ENCODE measurements at places on chromosomes 1 and 21.

- peak; percentile 45 for DNase-seq
Measured at GRCh38 chr1:45018599-45019230, 6.7 kb downstream of the UROD start.

DNA sequence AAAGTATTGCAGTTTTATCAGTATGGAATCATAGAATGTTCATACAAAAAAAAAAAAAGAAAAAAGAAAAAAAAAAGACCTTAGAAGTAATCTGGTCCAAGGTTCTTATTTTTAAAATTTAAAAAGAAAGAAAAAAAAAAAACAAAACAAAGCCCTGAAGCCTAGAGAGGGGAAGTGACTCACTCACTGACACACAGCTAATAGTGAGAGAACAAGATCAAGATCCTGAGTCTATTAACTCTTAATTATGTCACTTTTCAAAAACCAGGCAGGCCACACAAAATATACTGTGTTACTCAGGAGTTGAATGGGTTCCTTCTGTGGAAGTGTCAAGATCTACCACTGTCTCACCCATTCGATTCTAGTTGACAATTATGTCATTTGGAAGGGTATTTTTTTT is 433.9 kb upstream of the DAB1 start:
- DNase-seq: no peak

DNA sequence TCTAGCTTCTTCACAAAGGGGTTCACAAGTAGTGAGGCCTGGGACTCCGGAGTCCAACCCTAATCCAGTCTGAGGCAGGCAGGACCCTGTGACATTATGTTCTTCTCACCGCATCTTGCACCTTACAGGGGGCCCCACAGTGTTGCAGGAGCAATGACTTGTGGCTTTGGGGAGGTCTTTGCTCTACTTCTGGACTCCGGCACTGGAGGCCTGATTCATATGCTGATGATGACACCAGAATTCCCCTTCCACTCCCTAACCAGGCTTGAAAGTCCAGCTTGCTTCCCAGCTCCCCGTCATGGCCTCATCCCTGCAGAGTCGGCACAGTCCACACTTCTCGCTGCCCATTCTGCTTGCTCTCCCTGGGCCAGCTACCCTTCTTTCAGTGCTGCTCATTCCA is 96.3 kb upstream of the SLC44A3 start:
- DNase-seq: no peak

DNA sequence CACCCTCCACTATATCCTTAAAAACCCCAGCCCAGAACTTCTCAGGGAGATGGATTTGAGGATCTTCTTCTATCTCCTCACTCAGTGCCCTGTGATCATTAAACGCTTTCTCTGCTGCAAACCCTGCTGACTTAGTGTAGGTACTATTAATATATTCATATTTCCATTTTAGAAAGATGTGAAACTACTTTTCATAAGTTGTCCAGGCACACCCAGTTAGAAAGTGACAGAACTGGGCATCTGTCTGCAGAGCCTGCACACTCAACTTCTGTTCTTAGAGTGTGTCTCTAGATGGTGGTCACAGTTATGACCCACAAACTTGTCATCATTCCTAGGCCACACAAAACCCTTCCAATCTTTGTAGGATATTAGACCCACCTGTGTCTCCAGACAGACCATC is 55.0 kb downstream of the FCRL5 start:
- DNase-seq: no peak

GRCh38 chr1:41474490-41475271 is 9.8 kb downstream of the EDN2 start:
- DNase-seq: no peak

DNA sequence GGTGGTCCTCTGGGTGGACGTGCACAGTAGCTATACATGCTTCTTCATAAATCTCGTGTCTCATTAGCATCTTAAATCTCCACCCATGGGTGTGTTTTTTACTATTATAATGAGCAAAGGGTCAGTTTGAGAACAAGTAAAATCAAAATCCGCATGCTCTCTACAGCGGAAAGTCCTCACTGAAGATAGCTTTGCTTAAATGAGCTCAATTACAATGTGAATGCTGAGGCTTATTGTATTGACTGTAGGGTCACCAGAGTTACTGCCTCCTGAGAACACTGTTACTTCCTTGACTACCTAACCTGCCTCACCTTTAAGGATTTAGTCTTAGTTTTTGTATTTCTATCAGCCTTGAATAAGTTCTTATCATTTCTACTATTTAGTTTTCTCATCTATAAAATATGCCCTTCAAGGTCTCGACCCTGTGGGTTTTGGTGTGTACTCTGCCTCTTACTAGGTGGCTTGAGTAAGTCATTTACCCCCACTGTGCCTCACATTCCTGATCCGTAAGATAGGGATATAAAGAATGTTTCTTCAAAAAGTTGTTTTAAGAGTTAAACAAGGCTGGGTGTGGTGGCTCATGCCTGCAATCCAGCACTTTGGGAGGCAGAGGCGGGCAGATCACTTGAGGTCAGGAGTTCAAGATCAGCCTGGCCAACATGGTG is 7.9 kb downstream of the SLAMF7 start:
- DNase-seq: no peak

DNA sequence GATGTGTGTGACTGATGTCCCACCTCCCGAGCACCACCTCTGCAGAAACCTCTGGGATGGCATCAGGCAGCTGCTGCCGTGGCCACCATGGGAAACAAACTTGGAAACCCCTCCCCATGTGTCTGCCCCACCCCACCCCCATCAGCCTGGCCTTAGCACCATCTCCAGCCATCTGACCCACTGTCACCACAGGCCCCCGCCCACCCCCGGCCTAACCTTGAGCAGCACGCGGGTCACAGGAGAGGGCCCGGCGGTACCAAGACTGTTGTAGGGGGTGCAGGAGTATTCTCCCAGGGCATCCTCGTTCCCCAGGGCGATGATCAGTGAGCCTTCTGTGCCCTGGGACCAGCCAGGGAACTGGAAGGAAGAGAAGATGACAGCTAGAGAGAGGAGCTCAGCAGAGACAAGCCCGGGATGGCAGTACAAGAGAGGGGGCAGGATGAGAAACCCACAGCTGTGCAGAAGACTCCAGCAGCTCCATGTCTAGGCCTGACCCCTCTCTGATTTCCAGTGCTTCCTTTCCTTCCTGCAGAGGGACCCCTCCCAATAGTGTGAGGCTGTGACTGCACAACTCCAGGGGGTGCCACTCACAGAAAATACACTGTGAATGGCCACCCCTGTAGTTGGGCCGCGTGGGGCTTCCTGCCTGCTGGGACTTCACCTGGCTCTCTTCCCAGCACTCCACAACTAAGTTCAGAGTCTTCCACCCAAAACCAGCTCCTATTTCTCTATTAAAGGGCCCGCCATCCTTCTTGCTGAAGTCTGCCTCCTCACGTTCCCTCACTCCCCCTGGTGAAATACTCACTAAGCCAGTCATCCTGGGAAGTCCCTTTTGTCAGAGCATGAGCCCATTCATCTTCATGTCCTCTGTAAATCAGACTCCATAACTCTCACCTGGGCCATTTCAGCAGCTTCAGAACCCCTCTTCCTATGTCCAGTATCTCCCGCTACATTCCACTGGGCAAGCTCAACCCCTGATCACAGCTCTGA is 7.3 kb upstream of the TAGLN2 start:
- peak; percentile 1 for DNase-seq

- DNase-seq: no peak
Measured at GRCh38 chr1:241611736-241612135, 28.4 kb downstream of the CHML start.

DNA sequence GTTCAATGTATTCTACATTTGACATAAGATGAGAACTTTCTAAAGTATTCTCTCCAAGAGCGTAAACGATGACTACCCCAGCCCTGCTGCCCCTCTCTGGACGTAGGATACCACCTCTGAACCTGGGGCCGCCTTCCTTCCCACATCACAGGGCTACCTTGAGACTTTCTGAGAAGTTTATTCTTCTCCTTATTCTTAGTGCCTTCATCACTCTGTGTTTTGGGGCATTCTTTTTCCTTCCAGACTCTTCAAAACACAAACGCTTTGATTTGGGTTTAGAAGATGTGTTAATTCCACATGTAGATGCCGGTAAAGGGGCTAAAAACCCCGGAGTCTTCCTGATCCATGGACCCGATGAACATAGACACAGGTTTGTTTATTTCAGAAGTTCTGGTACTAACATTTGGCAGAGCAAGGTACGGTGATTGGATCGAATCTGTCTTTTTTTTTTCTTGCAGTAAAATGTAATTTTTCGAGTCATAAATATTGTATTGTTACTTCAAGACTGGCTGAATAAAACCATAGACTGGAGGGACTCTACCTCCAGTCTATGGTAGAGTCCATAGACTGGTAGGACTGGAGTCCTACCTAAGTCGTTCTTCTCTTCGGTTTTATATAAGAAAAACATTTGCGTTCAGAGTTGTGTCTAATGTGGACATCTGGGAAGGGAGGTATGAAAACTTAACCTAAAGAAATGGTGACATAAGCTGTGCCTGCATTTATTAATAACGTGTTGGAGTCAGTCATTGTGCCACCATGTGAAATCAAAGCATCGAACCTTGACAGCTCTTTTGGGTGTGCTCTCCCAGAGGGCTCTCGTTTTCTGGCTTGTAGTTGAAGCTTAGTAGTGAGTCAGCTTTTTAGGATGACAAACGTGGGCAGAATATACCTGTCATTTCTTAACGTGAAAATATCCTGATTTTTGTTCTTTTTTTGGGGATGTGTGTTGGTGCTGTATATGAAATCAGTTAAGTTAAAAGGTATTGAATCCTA is 1.2 kb downstream of the MAN1A2 start:
- DNase-seq: peak; percentile 20

DNA sequence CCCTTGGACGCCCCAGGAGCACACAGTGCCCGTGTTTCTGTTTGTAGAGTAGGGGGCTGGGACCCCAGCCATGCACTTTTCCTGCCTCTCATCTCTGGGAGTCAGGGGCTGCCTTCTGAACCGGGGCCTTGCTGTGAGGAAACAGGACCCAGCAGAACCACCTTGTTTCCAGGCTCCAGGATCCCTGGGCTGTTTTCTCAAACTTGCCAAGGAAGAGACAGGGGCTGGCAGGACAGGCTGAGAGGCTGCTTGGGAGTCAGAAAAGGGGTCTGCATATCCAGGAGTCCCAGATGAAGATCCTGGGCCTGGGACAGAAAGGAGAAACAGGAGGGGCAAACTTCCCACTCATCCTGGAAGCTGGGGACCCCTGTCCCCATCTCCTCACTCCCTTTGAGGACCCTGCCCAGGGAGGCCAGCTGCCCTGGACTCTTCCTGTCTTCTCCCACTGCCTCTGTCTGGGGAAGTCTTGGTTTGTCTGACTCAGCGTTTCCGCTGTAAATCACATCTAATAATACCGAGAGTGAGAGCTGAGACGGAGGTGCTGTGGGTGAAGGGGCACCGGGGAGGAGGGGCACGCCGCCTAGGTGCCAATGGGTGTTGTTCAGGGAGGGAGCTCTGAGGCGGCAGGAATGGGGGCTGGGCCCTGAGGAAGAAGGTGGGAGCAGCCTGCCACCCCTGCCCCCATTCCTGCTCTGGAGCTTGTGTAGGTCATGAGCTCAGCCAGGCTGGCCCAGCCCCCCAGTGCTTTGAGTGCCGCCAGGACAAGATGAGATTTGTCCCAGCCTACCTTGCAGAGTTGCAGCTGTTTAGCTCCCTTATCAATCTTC is 16.7 kb downstream of the POU3F1 start:
- no peak for DNase-seq

DNA sequence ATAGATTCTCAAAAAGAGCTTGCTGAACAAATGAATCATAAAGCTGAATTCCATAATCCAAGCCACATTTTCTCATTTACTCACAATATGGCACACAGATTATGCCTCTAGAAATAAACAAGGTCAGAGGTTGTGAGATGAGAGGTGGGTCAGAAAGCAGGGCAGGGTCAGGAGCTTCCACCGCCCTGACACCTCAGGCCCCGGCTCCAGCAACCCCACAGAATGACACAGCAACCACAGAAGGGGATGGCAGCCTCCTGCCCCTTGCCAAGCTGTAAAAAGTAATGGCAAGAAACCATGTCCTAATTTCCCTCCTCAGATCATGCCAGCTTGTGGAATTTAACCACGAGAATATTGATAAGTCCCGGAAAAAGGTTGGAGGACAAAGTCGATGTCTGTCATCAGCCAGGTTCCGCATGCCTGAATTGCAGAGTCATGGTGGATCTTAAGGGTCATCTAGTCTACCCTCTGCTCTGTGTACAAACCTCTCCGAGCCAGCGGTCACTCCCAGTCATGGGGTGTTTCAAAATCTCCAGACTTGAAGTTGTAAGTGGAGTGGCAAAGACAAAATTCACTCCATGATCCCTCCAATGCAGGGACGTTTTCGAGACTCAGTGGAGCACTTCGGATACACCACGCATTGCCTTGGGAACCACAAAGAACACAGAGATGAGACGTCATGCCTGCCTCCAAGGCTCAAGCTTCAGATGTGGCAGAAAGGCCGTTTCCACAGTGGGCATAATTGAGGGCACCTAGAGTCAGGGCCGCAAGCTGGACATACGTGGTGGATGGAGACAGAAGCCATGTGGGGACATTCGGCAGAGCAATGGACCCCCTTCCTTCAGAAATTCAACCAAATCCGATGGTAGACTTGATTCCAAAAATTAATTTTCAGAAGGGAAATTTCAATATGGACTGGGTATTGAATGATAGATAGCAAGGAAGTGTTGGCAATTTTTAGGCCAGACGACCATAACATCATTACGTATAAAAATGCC is 254.0 kb downstream of the TOMM20 start:
- no peak for DNase-seq

DNA sequence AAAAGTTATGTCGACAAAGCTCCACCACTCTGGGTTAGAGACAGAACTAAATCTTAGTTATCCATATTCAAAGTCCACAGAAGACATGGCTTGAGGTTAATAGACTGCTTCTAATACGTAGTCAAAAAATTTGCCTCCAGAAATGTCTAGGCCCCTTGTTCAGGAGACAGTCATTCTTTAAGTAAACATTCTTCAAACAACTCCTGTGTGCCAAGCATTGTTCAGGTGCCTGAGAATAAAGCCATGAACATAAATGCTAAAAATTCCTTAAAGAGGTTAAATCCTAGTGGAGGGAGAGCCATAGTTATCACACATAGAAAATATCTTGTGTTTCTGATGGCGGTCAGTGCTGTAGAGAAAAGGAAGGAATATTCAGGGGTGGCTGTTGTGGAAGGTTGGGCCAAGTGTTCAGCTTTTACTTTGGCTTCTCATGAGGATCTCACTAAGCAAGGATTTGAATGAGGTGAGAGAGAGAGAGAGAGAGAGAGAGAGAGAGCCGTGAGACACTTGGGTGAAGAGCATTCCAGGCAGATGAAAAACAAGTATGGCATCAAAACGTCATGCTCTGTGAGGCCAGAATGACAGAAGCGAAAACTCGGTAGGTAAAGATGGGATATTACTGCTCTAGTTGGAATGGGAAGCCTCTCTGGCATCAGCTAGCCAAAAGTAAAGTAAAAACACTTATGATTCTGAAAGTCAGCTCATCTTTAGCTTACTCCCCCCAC is 187.1 kb downstream of the GREM2 start:
- DNase-seq: no peak

GRCh38 chr1:19597496-19598309 is 46.4 kb upstream of the NBL1 start:
- no peak for DNase-seq

- DNase-seq: peak; percentile 25
Measured at GRCh38 chr1:160522622-160523345, at the start of gene SLAMF6. Gene SLAMF6, minus strand, starts transcription at chr1:160523255. Its CDS starts 63 bp downstream, at chr1:160523192.

DNA sequence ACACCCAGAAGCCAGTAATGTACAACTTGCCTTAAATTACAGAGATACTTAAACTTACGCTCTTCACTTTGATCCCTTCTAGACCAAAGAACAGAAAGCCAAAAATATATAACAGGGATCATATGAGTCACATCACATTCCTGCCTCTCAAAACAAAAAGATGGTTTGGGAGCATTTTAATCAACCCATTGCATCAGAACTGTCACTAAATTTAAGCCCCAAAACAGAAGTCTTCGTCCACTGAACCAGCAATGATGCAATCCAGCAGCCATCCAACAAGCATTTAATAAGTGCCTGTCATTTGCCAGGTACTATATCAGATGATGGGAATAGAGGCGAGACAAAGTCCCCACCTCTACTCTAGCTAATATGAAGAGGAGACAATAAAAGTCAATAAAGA is 42.7 kb upstream of the GLIS1 start:
- no peak for DNase-seq
